HL-60 (cell line): ENCODE measurements at places on chromosomes 13 and 19.
A peak's percentile ranks its signal among the peaks of the same experiment; 100 is the strongest.

DNA sequence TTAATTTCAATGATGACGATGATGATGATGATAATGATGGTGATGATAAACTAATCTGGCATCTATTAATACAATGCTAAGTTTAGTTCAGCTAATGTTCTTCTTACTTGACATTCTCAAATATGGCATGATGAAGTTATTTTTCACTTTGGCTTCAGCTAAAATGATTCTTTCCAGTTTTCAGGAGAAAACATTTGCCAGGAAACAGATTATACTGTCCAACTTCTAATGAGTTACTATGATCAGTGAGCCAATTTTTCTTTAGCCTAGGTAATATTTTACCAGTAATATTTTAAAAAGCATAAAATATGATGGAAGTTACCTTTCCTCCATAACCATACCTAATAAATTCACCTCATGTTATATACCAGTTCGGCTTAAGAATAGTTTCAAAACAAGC, 245.7 kb upstream of the CSNK1A1L start:
- no peak for DNase-seq

DNA sequence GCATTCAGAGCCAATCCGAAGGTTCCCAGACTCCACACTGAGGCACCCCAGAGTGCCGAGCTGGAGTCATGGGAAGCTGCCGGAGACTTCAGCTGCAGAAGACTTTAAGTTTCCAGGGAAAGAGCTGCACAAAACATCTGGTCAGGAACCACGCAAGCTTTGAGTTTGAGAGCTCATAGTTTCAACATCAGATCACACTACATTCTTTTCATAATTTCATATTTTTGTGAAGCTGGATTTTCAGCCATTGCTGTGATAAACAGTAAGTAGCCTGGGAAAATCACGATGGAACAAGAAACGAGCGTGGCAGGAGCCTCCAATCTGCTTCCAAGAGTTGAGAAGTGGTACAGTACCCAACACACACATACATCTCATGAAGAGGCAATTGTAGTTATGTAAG, 25.5 kb upstream of the ATP12A start:
- DNase-seq: no peak

DNA sequence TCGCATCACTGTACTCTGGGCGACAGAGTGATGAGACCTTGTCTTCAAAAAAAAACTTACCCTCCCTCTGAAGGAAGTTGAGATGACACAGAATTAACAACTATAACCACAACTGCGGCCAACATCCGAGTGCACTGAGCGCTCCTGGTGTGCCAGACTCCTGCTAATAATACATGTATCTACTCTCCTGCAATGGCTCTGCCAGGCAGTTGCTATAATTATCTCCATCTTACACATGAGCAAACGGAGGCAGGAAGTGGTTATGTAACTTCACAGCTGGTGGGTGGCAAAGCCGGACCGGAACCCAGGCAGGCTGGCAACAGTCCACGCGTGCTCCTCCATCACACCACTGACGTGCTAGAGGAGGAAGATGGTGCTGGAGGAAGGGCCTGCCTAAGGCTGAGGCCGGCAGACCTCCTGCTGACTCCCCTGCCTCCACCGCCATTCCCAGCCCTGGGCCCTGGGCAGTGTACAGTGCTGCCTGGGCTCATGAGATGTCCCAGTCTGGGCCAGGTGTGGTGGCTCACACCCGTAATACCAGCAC, 12.6 kb downstream of the XRCC1 start:
- peak; percentile 97 for DNase-seq

- DNase-seq: no peak
These were observed 121.8 kb upstream of the PCDH9 start for GRCh38 chr13:67351909-67352308.

DNA sequence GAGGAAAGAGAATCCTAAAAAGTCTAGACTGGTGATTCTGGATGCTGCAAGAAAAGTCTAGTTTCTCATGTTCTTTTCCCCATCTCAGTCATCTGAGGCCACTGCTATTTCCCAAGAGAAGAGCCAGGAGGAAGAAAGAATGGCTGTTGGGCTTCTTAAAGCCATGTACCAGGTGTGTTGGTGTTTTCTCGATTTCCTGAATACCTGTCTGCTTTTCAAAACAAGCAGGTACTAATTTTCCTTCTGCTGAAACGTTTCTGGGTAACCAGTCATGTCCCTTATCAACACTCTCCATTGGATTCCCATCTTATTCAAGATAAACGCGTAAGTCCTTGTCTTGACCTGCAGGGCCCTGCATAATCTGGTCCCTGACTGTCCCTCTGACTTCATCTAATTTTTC, 1.1 kb downstream of the ZNF570 start:
- DNase-seq: no peak

DNA sequence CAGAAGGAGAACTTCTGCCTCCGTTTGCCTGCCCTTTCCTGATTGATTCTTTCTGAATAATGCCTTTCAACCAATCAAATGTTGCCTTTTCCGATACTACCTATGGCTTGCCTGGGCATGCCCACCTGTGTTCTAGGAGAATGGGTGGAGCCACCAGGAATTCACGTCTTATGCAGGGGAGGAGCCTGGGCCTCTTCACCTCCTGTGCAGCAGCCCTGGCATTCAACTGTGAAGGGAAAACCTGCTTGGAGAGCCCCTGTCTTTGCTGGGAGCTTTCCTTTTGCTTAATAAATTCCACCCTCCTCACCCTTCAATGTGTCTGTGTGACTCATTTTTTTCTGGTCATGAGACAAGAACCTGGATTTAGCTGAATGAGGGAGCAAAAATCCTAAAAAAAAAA, 730.7 kb downstream of the UQCRFS1 start:
- no peak for DNase-seq

- no peak for DNase-seq
These were observed 1.5 kb upstream of the GRWD1 start for GRCh38 chr19:48444129-48444935.

DNA sequence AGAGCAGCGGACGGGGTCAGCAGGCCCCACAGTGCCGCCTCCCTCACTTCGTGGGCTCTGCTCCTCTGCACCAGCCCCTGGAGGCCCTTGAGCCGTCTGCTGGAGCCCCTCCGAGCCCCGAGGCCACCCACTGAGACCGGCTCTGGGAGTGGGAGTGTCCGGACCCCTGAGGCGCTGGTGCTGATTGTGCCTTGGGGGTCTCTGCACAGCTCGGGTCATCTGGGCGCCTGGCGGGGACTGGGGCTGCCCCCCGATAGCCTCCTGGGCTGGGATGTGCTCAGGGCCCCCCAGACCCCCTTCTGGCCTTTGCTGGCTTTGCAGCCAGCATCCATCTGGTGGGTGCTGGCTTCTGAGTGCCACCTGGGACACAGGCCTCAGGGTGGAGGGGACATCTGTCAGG, 15.4 kb downstream of the CBARP start:
- no peak for DNase-seq

DNA sequence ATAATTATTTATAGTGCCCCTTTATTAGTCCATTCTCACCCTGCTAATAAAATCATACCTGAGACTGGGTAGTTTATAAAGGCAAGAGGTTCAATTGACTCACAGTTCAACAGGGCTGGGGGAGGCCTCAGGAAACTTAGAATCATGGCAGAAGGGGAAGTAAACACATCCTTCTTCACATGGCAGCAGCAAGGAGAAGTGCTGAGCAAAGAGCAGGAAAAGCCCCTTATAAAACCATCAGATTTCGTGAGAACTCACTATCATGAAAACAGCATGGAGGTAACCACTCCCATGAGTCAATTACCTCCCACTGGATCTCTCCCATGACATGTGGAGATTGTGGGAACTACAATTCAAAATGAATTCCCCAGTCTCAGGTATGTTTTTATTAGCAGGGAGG, 89.9 kb upstream of the STARD13 start:
- DNase-seq: peak; percentile 60

DNA sequence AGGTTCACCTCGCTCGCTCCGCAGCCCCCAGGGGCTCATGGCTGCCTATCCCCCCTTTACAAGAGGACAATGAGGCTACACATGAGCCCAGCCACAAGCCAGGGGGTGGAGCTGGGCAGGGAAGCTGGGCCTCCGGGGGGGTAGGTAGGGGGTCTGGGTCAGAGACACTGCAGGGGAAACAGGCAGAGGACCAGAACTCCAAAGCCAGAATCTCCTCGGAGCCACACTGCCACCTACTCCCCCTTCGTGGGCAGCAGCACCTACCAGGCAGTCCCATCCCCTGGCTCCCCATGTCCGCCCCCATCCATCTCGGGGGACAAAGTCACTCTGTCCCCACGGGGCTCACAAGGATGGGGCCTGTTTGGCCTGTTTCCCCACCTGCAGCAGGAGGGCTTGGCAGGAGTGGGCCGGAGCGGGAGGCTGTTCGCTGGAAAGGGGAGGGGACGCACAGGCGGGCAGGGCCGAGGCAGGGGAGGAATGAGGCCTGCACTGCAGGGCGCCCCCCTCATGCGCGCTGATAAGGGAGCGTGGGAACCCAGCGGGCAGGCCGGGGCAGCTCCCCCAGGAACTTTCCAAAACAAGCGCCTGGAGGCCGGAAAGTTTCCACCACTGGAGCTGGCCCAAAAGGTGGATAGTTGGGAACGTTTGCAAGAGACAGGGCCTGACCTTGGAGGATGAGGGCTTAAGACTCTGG, 545 bp upstream of the ISYNA1 start:
- no peak for DNase-seq
